Uterus (tissue), 4 donors: ENCODE measurements at places on chromosomes 5 and 9. TPM values are rescaled to one million over a fixed set of nuclear protein-coding genes. Genes with fewer than 3 reads are reported as not detected.
A peak's percentile ranks its signal among the peaks of the same experiment; 100 is the strongest.

GRCh38 chr5:9202636-9203035 lies 343.2 kb downstream of the SEMA5A start:
- DNase-seq: no peak

DNA sequence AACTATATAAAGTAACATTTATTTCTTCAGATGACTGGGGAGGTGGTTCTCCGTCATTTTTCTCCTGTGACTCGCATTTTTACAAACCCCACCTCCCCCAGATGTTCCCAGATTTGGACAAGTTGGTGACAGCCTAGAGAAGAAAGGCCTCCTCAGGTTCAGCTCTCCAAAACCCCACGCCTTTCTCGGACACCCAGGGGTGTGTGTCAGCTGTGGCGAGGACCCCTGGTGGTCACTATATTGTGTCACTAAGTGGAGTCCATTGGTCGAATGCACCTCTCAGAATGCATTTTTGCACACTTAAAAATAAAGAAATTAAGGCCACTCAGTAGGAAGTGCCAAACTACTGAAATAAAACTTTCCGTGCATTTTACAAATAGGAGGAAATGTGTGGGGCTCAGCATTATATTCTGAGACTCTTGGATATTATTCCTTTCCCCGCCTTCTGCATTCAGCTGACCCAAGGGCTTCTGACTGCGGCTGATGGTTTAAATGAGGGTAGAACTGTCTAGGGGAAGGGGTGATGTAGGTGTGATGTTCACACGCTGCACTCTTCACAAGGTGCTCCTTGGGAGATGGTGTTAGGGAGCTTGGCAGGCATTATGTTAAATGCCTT lies 47.6 kb downstream of the ACO1 start:
- DNase-seq: peak; percentile 31

DNA sequence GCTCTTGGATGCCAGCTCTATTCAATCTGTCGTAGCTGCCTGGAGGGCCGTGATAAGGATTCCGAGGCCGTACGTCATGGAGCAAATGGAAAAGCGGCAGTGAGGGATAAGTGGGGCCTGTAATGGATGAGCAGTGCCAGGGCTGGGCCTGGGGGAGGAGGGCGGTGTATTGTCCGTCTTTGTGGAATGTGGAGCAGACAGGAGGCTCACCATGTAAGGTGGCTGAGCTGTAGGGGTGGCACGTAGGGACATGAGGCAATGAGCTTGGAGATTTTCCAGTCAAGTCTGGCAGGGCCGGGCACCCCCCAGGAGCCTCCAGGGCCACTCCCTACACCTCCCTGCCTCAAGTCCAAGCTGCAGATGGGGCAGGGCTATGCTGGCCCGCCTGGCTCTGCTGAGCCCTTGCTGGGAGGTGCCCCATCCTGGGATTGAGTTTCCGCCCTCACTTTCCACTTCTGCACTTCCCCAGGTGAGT lies 29.2 kb downstream of the NCS1 start:
- no peak for DNase-seq

GRCh38 chr9:134932606-134933005 lies 14.9 kb upstream of the FCN1 start:
- DNase-seq: no peak

ARHGEF28 gene
- total RNA-seq: 23.2 TPM

- no peak for DNase-seq
Measured at GRCh38 chr9:69771775-69772418, 12.1 kb upstream of the PTAR1 start.

HSPB3 gene
- total RNA-seq: not detected

- no peak for DNase-seq
Measured at GRCh38 chr9:71636143-71636839, 132.0 kb downstream of the CEMIP2 start.

- DNase-seq: no peak
Measured at GRCh38 chr5:153974131-153974812, 64.4 kb downstream of the FAM114A2 start.

FGF1 gene
- total RNA-seq: not detected

FOXD4L5 gene
- not detected for total RNA-seq

DNA sequence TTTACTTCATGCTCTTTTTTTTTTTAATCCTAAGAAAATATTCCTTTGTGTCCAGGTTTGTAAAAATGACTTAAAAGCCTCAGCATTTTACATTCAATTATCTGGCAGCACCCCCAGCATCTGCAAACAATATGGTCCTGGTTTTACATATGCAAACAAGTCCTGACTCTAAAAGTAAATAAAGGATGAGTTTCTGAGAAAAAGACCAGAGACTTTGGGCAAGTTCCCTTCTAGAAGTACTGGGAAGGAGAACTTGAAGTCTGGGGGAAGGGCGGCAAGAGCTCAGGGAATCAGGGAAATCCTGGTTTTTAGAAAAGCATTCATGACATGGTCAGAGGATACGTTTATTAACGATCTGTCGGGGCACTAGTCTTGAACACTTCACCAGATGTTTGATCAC lies 25.8 kb downstream of the COL23A1 start:
- DNase-seq: no peak

PCBD2 gene
- total RNA-seq: 2.1 TPM

- DNase-seq: no peak
Measured at GRCh38 chr5:176929654-176930053, 30.5 kb upstream of the HK3 start.

PLPPR1 gene
- total RNA-seq: not detected

SPATA31E1 gene
- not detected for total RNA-seq

FOXD4L4 gene
- total RNA-seq: not detected

- no peak for DNase-seq
Measured at GRCh38 chr5:39020458-39020857, 53.7 kb downstream of the RICTOR start.

DNA sequence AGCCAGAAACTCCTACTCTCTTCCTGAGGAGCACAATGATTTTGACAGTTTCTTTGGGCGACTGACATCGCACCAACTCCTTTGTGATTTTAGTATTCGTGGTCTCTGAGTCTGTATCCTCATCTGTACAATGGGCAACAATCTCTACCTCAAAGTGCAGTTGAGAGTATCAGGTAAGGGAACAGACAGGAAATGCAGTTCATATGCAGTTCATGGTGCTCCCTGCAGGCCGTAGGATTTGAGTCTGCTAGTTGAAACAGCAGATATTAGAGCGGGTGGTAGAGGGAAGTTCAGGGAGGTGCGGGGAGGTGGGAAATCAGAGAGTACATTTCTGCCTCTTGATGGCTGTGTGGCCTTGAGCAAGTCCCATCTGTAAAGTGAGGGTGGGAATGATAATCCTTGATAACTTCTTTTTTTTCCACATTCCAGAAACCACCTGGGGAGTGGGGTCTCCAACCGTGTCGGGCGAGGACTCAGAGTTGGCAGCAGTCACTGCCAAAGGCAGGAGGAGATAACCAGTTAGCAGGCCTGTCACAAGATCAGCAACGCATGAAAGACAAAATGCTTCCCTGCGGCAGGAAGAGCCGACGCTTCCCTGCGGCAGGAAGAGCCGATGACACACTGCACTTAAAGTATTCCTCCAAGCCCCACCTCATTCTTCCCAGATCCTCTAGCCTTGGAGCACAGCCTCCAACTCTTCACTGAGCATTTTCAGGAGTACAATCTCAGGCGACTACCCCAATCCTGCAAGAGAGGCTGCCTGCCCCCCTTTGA lies 6.0 kb upstream of the NEK6 start:
- no peak for DNase-seq

GRCh38 chr5:2271316-2271715 lies 388.6 kb upstream of the IRX4 start:
- DNase-seq: no peak

DNA sequence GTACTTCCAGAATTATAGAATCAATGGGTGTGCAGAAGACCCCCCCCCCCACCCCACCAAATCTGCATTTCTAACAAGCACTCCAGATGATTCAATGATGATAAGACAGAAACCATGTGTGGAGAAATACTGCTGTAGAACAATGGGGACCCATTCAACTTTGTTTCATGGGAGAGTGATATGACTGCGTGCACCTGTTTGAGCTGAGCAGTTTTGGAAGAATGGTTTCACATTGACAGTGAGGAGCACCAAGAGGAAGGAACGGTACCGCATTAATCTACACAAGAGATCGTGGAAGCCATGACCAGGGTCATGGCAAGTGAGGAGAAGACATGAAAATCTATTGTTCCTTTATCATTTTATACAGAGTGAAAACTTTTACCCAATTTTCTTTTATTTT lies 202.7 kb downstream of the CD180 start:
- no peak for DNase-seq

GRCh38 chr9:76161106-76161505 lies 233.1 kb downstream of the RFK start:
- DNase-seq: no peak

GRCh38 chr5:108749128-108749861 lies 1.6 kb downstream of the FER start:
- no peak for DNase-seq

PRELID2 gene
- 54.5 TPM for total RNA-seq

DNA sequence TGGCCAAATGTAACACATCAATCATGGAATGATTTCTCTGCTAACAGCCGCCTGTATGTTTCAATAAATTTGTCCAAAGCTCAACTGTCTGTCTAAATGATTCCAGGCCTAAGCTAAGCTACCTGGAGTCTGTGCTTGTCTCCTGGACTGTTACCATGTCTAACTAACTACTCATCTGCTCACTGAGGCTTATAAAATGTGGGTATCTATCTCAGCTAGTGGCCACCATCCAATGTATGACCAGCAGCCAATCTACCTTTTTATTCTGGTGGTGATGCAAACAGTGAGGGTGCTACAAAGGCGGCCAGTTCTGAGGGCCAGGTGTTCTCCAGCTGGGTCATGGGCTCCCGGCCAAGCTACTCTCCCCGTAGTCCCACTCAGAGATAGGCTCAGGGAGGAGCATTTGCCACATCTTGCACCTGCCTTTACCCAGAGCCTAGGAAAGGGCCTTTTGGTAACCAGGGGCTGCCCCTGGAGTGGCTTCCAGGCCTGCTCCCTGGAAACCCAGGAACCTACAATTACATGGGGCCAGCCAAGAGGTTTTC lies 59.1 kb downstream of the PFDN1 start:
- no peak for DNase-seq

- no peak for DNase-seq
Measured at GRCh38 chr9:81460693-81461092, 228.7 kb downstream of the TLE1 start.

SPINK4 gene
- not detected for total RNA-seq

PCDHB9 gene
- total RNA-seq: 1.8 TPM

DNA sequence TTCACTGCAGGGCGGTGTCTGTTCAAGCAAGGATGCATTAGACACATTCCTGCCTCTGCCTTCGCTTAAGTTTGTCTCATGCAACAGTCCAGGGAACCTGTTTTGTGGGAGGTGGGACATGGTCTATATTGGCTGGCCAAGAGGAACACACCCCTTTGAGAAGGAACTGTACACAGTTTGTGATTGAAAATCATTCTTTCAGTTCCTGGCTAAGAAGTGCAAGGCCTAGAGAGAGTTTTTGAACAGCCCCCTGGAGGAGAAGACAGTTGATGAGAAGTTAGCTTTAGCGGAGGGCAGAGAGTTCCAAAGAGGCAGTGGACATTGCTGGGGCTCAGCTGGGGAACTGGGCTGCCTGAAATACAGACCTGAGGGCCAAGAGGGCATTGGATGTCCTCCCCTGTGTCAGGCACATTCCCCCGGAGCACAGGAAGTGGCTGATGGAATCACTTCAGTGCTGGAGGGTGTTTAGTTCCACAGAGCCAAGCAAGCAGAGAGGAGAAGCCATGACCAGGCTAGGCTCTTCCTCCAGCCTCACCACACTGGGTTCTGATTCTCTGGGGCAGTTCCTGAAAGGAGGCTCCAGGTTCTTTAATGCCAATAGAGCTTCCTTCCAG lies 66.6 kb downstream of the RGS3 start:
- DNase-seq: no peak

- no peak for DNase-seq
Measured at GRCh38 chr5:10675177-10675700, 85.8 kb downstream of the DAP start.

DNA sequence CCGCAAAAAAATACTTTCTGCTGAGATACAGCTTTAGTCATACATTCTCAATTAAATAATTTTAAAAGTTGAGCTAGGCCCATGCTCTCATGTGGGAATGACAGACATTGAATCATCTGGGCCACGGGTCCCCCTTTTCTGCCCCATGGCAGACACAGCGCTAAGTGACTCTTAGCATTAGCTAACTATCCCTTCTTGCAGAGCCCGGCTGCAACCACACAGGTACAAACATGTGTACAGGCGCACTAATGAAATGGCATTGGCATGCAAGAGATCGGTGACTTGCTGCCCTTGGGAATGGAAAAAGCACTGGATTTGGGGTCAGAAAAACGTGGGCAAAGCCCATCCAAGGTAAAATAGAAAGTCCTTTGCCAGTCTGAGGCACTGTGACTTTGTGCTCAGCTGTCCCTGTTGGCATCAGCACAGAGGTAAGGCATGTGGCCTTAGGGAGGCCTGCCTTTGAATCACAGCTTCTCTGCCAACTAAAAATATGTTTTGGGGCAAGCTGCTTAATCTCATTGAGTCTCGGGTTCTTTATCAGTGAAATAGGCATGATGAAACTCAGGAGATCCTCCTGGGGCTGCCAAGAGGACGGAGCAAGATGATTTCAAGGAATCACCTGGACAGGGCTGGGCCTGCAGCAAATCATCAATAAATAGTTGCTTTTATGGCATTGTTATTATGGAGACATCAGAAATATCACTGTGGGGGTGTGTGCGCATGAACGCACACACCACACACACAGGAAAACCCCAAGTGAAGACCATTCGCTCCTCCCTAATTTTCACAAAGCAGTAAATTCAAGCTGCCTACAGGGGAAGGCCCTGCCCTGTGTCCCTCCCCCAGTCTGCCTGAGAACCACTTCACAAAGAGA lies 54.2 kb downstream of the WHRN start:
- DNase-seq: no peak

GRCh38 chr5:72223371-72223770 lies 96.7 kb downstream of the MRPS27 start:
- DNase-seq: no peak

DNA sequence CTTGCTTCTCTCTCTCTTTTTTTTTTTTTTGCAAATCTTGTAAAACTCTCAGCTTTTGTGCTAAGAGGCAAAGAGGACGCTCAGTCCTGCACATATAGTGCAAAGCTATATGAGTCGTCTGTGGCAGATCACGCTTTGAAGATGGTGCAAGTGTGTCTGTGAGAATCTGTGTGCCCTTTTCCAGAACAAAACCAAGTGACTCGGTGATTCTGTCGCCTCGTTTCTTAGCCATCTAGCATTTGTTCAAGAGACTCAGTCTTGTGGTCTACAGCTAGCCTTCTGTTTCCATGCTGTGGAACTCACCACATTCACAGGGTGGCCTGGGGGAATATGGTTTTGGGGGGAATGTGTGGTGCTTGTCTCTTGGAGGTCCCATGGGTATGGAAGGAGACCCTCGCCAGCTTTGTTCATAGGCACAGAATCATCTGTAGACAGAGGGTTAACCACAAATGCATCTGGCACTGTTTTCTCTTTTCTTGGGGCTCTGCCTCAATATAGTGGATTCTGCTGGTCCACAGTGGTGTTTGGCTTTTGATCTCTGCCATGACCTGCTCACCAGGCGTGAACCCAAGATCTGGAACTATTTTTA lies 82.1 kb downstream of the C9orf152 start:
- no peak for DNase-seq

TEK gene
- 13.5 TPM for total RNA-seq

GRCh38 chr9:135530146-135530545 lies 8.9 kb downstream of the LCN1 start:
- DNase-seq: no peak

TICAM2 gene
- total RNA-seq: 5.4 TPM
